Head of caudate nucleus (tissue), 42 donors: ENCODE measurements at places on chromosomes 12 and 14.

DNA sequence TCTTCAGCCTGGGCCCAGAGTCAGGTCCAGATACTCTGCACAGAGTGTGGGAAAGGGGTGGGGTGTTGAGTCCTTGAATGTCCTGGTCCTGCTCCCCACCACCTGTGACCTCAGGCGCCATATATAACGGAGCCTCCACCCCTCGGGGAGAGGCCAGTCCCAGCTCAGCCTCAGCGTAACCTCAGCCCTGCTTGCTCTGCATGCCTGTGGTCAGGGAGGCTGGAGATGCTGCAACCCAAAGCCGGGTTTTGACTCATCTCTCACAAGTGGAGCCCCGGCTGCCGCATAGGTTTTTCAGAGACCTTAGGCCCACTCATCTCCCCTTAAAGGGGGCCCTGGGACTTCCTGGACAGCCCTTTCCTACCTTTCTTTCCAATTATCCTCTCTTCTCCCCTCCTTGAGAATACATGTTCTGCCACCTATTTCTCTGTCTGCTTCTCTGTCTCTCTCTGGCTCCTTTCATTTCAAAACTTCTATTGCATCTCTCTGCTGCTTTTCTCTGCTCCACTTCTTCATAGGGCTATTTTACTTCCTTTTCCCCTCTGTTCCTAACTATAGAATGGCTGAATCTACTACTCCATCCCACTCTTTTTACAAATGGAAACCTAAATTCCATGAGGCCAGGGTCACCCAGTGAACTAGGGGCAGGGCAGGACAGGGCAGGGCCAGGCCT lies 1.2 kb downstream of the ITGB7 start:
- no peak for DNase-seq

GRCh38 chr14:82180139-82180538 lies 646.5 kb upstream of the SEL1L start:
- DNase-seq: no peak

DNA sequence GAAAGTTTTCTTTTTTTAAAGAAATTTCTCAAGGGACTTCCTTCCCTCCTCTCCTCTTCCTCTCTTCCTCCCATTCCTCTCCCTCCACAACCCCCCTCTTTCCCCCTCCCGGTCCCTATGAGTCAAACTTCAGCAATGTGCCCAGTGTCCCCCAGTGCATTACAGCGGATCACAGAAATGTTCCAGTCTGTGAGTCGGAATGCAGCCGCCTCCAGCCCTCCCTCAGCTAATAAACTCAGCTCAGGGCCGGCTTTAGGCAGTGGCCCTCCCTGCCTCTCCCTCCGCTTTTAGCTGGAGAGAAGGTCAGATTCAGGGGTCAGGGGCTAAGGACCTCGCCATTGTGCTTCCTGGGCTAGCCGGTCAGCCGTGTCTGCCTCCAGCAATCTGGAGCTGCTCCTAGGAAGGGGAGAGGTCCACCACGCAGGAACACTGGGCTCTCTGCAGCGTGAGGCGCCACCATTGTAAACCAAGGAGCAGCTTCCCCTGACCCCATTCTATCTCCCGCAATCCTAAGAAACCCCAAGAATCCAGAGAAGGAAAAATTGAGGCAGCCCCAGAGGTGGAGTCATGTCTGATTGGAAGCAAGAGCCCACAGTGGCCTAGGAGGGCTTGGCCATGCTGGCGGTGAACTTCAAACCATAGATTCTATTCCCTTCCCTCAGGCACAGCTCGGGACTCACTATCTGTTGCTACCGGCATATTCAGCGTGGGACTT lies 1.1 kb upstream of the HDAC7 start:
- DNase-seq: no peak

DNA sequence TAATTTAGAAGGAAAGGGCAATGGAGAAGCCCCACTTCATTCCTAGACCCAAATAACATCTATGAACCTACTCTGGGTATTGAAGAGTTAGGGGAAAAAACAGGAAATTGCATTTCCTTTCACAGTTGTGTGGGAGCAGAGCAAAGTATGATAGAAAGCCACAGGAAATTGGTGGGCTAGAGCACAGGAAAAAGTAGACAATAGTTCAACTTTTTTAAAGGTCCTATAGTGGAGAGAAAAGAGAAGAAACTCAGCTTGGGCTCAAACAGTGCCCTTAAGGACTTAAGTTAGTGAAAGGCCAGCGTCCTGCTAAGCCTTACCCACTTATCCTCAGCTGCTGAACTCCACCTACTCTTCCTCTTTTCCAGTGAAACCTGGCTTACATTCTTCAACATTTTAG lies 258.1 kb downstream of the DPY19L2 start:
- DNase-seq: no peak

DNA sequence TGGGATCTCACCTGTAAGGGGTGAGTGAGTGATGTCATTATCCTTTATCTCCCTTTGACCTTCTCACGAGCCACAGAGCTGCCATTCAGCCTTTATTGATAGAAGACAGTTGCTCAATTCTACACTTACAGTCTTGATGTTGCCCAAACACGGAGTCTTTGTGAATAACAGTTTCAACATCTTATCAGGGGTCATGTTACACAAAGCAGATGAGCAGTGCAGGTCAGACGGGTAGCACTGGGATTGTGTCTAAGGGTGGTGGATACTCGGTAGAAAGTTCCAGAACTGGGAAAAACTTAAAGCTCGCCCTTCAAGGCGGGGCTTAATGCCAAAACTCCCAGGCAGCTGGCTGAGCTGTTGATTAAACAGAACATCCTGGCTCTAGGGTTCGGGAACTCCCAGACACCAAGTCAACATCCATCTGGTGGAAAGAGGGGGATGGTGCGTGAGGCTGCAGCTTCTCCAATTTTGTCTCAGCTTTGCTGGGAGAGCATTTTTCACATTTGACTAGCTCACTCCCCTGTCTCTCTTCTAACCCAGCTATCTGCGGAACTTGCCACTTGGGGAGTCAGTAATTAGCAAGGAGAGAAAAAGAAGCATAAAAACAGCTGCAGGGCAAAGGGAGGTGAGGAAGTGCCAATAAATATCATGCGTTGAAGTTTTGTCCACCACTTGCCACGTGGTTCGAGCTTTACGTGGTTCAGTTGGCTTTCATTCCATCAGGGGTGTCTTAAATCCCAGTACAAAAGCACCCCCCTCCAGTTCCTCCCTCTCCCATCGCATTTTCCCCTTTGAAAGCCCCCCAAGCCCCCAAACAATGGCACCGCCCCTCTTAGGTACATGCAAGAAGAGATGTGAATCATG lies 31.0 kb downstream of the FOXN4 start:
- no peak for DNase-seq

- DNase-seq: peak; percentile 24
Measured at GRCh38 chr14:67943947-67944346, 124.4 kb downstream of the RAD51B start.

DNA sequence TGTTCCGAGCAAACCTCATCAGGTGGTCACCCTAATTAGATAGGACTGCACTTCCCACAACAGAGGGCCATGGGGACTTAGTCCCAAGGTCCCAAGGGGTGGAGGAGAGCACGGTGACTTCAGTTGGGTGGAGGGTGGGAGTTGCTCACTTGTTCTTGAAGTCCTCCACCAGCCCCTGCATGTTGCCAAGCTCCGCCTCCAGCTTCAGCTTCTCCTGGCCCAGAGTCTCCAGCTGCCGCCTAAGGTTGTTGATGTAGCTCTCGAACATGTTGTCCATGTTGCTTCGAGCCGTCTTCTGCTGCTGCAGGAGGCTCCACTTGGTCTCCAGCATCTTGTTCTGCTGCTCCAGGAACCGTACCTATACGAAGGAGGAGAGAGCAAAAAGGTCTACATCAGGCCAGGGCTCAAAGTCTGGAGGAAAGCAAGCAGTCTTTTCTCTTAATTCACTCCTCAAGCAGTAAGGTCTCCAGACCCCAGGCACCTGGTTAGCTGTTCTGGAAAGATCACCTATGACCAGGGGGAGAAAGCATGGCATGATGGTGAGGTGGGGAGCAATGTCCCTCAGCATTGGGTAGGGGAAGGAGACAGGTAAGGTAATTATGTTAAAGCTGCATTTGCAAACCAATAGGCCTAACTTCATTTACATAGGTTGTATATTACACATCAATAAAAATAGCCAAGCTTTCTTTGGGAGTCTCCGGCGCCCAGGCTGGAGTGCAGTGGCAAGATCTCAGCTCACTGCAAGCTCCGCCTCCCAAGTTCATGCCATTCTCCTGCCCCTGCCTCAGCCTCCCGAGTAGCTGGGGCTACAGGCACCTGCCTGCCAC lies 2.9 kb downstream of the KRT8 start:
- no peak for DNase-seq

- DNase-seq: no peak
Measured at GRCh38 chr14:101069228-101069549, 165.7 kb upstream of the RTL1 start.

- DNase-seq: no peak
Measured at GRCh38 chr14:87679866-87680265, 313.1 kb downstream of the GALC start.

GRCh38 chr12:132831771-132832170 lies 3.1 kb upstream of the GOLGA3 start:
- no peak for DNase-seq

DNA sequence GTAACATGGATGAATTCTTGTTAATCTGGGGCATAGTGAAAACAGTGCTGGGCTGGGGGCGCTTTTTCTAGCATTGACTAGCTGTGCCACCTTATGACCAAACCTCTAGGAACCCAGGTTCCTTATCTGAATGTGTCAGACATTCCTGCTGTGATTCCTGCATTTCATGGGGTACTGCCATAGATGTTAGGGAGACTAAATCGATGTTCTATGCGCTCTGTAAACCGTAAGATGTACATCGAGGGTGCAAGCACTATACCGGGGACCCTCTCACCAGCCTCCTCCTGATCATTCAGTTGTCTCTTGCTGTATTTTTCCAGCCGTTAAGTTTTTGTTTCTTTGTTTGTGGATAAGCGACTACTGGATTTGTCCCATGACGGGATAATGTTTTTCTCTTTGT lies 170.9 kb upstream of the PARP11 start:
- DNase-seq: no peak

- no peak for DNase-seq
Measured at GRCh38 chr12:3114671-3115070, 37.5 kb downstream of the TSPAN9 start.

- DNase-seq: peak; percentile 15
Measured at GRCh38 chr12:85016413-85016812, 19.7 kb downstream of the TSPAN19 start.

DNA sequence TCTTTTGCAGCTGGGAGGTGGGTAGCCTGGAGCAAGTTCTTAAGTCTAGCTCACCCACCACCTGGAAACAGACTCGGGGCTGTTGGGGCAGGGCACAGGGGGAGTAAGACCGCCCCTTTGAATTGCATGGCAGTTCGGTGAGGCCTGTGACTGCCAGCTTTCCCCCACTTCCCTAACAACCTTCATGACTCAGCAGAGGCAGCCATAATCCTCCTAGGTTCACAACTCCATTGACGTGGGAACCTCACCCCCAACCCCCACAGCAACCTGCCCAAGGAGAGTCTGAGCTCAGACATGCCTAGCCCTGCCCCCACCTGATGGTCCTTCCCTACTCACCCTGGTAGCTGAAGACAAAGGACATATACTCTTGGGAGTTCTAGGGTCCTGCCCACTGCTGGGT lies 87.4 kb downstream of the NELL2 start:
- no peak for DNase-seq

GRCh38 chr14:22518073-22518472 lies 71.0 kb downstream of the DAD1 start:
- DNase-seq: no peak

GRCh38 chr12:10122689-10123088 lies 7.3 kb downstream of the CLEC7A start:
- DNase-seq: no peak

- no peak for DNase-seq
Measured at GRCh38 chr14:26398616-26399015, 199.2 kb downstream of the NOVA1 start.

DNA sequence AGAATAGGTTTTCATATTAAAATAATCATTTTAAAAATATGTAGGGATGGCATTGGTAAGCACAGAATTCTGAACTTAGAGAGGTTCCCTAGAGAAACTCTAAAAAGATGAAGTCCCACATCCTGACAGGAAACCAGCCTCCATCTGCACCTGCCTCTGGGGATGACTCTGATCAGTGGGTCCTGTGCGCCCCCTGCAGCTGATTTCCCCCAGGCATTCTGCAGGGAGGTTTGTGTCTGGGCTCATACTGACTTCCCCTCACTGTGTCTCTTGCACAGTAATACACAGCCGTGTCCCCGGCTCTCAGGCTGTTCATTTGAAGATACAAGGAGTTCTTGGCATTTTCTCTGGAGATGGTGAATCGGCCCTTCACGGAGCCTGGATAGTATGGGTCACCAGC lies 602.9 kb downstream of the TMEM121 start:
- no peak for DNase-seq

GRCh38 chr12:9084417-9084816 lies 31.3 kb downstream of the A2M start:
- no peak for DNase-seq

DNA sequence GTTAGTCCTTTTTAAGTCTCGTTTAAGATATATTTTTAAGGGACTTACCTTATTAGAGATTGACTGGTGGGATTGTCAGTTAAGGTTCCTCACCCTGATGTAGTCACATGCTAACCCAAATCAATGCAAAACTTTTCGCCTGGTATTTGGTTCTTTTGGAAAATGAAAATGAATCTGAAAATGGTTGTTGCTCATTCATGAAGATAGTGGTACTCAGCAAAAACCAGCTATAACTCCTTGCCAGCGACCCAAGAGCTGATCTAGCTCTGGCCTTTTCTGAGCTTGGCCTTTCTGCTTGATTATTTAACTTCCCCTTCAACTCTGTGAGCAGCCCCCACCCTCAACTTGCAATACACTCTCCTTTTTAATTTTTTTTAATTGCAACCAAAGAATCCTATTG lies 85.0 kb upstream of the GTF2A1 start:
- DNase-seq: no peak

- no peak for DNase-seq
Measured at GRCh38 chr14:29853272-29853671, 74.4 kb downstream of the PRKD1 start.

GRCh38 chr12:29216266-29216665 lies 67.2 kb downstream of the FAR2 start:
- no peak for DNase-seq

DNA sequence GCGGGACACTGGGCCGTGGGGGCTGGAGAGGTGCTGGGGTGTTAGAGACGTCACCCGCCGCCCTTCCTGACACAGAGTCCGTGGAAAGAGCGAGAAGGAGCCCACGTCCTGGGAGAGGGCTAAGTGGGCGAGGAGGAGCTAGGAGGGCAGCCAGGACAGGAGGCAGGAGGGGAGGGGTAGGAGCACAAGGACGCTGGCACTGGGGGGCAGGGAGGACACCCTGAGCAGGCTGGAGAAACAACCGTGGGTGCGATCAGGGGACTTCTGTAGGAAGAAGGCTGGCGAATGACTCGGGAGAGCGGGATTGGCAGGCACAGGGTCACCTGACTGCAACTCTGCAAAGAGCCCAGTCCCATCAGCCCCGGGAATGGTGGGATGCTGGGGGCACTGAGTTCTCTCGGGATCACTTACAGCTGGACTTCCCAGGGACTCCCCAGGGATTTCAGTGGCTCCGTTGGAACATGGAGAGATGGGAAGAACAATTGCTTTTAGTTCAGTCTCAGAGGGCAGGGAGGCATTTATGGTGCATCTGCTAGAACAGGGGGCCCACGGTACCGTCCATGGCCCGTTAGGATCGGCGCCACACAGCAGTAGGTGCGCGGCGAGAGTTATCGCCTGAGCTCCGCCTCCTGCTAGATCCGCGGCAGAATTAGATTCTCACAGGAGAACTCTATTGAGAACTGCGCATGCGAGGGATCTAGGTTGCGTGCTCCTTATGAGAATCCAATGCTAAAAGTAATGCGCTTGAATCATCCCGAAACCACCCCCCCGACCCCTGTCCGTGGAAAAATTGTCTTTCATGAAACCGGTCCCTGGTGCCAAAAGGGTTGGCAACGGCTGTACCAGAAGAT lies 24.3 kb downstream of the UBR7 start:
- peak; percentile 78 for DNase-seq

- no peak for DNase-seq
Measured at GRCh38 chr12:92943482-92944250, 14.6 kb upstream of the EEA1 start.
